ENCODE measurements at places on chromosomes 3 and 15.

GRCh38 chr3:96101006-96101560 is 713.3 kb upstream of the EPHA6 start:
- DNase-seq: no peak

DNA sequence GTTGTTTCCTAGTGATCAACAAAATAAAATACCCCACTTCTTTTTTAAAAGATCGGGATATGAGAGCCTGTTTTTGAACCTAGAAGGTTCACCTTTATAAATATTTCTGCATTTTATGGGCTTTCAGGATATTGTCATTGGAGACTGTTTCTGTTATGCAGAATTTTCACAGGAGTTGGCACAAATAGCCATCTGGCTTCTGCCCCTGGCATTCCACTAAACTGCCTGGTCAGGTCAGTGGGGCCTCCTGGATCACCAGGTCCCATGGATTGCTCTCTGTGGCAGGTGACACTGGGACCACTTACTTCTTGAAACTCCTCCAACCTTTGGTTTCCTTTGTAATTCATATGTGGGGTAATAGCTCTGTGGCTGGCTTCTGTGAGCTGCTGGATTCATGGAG is 25.5 kb upstream of the POLR2M start:
- DNase-seq: no peak

- DNase-seq: no peak
Observed at GRCh38 chr3:68239542-68239941, 585.1 kb upstream of the SUCLG2 start.

GRCh38 chr3:23422517-23422851 is 219.4 kb downstream of the UBE2E2 start:
- DNase-seq: no peak

DNA sequence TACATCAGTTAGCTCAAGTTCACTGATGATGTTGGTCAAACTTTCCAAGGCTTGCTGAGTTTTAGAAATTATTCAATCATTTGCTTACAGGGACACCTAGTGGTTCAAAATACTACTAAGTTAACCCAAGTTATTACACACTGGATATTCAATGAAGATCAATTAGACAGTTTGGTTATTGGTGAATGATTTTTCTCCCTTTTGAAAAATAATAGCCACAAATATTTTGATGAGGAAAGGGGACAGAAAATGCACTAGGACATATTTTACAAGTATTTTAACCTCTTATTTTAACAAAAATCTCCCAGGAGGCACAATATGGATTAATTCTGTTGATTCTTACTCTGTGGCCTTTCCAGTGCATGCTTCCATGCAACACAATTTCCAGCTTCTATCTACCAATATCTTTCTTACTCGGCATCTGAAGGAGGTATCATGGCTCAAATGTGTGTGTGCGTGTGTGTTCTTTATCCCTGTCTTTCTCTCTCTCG is 20.1 kb upstream of the GOLGA6L2 start:
- peak; percentile 53 for DNase-seq

DNA sequence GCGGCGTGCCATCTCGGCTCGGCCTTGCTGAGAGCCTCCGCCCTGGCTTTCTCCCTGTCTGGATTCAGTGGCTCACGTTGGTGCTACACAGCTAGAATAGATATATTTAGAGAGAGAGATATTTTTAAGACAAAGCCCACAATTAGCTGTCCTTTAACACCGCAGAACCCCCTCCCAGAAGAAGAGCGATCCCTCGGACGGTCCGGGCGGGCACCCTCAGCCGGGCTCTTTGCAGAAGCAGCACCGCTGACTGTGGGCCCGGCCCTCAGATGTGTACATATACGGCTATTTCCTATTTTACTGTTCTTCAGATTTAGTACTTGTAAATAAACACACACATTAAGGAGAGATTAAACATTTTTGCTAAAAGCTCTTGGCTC is 54.1 kb downstream of the PLXNA1 start:
- no peak for DNase-seq

DNA sequence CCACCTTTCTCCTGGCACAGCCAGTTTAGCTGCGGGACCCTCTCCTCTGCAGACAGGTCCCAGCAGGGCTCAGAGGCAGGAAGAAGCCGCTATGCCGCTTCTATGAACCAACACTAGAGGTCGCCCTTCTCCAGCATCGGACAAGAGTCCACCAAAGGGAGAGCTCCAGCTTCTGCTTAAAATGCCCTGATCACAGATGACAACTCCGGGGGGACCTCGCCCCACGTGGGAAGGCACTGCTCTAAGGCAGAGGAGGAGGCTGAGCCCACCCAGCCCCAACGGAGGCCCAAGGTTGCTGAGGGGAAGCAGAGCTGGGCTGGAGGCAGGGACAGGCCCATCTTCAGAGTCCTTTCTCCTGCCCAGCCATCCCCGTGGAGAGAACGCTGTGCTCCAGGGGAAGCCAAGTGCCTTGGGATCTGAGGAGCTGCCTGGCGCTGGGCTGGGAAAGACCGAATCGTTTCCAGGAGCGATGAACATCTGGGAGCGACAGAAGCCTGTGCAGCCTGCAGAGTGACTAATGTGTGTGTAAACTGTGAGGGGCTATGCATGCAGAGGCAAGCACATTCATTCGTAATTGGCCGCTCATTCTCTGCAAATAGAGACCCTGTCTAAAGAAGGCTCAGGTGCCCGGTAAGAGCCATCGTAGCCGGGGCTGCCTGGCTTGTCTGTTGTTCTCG is 43.5 kb upstream of the BDH1 start:
- DNase-seq: peak; percentile 81

GRCh38 chr3:192889679-192890078 is 28.0 kb downstream of the MB21D2 start:
- DNase-seq: no peak

GRCh38 chr3:10319804-10320203 is 1.1 kb downstream of the SEC13 start:
- DNase-seq: no peak

DNA sequence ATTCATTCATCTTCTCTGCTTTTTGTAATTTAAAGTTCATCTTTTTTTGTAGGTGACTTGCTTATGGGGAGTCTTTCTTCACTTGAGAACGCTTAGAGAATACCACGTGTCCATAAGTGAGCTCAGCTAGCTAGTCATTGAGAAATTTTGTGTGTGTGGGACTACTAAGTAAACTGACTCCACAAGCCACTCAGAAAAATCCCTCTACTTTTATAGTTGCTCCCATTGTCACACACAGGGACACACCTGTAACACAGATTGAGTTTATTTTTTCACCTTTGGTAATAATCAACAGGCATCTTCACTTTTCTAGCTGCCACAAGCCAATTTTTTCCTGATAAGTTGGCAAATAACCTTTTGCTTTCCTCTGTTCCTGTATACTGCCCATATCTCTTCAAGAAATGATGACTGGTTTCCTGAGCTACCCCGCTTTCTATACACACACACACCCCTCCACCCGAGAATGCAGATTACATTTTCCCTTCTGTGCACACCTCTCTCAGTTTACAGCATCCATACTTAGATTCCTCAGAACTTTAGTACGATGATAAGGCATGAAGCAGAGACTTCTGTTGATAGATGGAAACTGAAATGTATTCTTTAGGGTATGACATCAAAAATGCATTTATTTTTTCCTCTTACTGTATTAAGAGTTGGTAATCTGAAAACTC is 4.6 kb downstream of the TSC22D2 start:
- peak; percentile 86 for DNase-seq

DNA sequence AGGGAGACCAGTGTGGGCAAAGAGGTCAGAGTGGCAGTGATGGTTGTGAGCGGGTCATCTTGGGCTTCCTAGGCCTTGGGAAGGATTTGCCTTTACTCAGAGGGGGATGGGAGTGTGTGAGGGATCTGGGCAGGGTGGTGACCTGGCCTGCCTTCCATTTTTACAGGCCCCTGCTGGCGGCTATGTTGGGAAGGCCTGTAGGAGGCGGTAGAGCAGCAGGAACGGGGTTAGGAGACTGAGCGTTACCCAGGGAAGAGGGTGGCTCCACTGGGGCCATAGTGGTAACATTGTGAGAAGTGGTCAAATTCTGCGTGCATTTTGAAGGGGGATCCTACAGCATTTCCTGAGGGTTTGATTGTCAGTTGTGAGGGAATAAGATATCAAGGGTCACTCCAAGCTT is 307.3 kb upstream of the CTDSPL start:
- no peak for DNase-seq

GRCh38 chr3:126448893-126449180 is 26.9 kb downstream of the ZXDC start:
- DNase-seq: no peak

- no peak for DNase-seq
Observed at GRCh38 chr3:75242012-75242735, 422.0 kb upstream of the FRG2C start.

DNA sequence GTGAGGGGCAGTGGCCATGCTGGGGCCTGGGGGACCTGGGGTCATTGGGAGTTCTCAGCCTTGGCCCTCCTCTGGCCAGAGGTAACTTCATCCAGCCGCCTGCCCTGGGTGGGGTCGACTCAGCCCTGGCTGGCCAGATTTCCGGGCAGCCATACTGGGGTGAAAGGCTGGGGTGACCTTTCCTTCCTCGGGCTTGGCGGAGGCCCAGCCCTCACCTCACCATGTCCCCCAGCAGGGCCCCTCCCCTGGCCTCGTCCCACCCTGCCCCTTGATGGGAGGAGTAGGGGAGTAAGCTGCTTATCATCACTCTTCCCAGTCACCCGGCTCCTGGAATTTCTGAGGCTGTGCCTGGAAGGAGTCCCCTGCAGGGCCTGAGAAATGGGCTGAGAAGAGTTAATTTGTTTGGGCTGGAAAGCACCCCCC is 5.4 kb downstream of the SEMA3F start:
- DNase-seq: no peak

DNA sequence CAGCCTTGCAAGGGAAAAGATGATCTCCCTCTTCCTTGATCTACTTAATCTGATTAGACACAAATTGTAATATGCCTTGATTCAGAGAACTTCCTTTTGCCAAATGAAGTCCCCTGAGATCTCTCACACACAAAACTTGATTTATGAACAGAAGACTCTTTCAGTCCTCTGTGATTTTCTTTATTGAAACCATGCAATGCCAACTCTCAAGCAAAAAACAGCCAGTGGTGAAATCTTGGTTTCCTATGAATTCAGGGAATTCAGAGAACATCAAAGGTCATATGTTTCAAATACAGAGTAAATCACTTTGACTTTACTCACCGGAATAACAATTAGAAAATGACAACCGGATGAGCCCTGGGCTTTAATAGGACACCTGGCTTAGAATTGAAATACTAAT is 211.7 kb downstream of the ABHD5 start:
- DNase-seq: peak; percentile 34

DNA sequence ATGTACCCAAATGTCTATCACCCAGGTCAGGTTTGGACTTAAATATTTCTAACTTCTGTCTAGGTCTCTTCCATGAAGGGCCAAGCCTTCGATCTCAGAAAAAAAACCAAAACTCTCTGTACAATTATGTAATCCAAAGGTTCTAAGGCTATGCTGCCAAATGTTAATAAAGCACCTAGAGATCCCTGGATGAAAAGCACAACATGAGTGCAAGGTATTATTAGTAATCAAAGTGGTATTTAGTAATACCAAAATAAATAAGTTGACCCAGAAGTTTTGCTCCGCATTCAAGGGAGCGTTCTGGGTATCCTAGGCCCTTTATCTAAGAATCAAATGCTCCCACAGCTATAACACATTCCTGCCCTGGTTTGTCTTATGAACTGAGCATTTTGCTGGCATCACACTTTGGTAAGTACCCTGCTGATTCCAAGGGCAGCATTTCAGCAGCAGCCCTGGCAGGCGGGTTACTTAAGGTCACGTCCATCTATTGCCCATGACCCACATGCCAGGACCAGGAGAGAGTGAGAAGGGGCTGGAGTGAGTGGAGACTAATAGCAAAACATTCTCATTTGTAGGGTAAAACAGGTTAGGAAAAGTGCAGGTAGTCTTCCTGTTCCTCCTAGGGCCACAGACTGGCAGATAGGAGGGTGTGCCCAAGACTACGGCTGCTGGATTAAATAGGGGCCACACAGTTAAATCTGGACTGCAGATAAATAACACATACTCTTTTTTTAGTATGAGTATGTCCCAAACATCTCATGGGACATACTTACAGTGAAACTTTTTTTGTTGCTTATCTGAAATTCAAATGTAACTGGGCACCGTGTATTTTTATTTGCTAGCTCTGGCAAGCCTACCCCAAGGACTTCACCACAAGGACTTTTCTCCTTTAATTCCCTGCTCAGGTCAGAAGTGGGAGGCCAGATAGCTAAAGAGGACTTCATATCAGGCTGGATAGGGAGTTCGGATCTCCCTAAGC is 76.0 kb upstream of the SNRK start:
- no peak for DNase-seq

DNA sequence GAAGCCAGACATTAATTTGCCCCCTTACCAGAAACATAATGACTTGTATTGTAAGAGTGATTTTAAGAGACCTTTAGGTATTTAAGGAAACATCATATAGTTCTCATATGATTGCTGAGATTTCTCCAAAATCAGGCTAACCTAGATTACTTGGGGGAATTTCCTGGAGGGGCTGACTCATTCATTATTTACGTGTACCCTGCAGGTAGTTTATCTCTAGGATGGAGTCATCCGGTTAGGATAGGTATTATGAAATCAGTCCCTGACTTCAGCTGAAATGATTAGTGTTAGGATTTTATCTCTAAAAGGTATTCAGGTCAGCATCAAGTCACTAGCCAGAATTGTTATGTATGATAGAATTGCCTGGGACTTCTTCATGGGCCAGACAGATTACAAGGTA is 97.5 kb downstream of the TCF12 start:
- no peak for DNase-seq

- DNase-seq: no peak
Observed at GRCh38 chr15:72169236-72169920, 28.2 kb downstream of the GRAMD2A start.

- peak; percentile 21 for DNase-seq
Observed at GRCh38 chr3:16264174-16264707, 502 bp downstream of the DPH3 start.

GRCh38 chr3:53845103-53845880 is 927 bp downstream of the CHDH start:
- peak; percentile 24 for DNase-seq

DNA sequence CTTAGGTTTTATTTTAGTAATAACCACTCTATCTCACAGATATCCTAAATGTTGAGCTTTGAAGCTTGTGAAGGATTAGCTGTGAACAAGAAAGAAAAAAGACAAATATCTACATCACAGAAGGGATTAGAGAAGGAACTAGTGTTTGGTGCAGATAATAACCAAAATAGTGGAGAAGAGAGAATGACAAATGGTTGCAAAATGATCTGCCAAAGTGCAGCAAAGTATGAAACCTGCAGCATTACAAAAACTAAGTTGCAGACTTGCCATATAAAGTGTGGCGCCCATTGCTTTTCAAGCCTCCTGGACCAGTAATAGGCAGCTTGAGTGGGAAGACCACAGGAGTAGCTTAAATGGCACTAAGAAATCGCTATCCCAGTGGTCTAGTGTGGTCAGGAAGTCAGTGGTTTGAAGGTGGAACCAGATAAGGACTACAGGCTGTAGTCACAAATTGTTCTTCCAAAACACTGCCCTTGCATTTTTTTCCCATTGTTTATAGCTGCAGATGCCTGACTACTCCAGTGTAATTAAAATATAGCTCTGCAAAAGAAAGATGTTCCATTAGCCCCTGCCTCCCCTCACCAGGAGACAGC is 20.7 kb downstream of the TPM1 start:
- no peak for DNase-seq

- DNase-seq: peak; percentile 77
Observed at GRCh38 chr15:84588053-84588874, 12.5 kb upstream of the ZSCAN2 start.

Measured in fibroblast of mammary gland (primary cell).